NCI-H1417 treated with DMSO at 0.1 percent for 48 hours (cell line): ENCODE measurements at places on chromosomes 1 and 21.
A peak's percentile ranks its signal among the peaks of the same experiment; 100 is the strongest.

- no peak for DNase-seq
These were observed 160.5 kb downstream of the FOXD2 start for GRCh38 chr1:47598357-47598756.

DNA sequence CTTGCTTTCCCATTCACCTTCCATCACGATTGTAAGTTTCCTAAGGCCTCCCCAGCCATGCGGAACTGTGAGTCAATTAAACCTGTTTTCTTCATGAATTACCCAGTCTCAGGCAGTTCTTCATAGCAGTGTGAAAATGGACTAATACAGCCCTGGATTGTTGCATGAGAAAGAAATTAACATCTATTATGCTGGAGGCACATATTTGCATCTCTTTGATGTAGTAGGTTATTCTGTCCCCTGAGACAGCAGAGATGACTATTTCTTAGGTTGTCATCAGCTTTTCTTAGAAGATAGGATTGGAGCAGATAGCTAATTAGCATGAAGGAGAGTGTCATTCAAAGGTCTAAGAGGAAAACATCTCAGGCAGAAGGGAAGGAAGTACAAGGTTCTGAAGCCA is 166.2 kb downstream of the OMA1 start:
- DNase-seq, result no peak

GRCh38 chr1:184482136-184482535 is 95.3 kb downstream of the C1orf21 start:
- DNase-seq, result no peak

GRCh38 chr1:246184503-246184902 is 322.6 kb downstream of the SMYD3 start:
- DNase-seq, result no peak

DNA sequence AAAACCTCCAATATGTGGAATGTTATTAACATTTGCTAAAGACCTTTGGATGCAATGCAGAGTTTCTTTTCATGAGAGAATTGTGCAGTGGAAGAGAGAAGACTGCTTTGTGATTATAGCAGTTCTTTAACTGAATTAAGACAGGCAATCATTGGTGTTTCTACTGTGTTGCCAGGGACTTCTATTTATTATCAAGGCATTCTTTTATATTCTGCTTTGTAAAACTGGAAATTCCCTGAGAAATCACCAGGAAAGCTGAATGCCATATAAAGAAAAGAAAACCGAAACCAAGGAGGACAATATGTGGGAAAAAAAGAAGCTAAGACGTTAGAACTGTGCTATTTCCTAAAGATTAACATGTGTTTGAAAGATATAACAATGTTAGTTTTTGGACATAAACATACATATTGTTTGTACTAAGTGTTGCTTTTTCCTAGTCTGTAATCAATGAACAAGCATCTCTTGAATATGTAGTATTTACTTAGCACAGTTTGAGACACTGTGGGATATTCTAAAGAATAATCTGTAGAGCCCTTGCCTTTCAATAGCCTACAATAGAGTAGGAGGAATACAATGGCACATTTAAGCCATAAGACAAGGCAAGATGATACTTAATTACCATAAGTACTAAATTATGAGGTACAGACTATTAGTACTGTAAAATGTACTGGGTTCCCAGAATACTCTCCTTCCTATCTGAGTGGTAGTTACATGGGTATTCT is 47.1 kb downstream of the EXTL2 start:
- peak; percentile 20 for DNase-seq

DNA sequence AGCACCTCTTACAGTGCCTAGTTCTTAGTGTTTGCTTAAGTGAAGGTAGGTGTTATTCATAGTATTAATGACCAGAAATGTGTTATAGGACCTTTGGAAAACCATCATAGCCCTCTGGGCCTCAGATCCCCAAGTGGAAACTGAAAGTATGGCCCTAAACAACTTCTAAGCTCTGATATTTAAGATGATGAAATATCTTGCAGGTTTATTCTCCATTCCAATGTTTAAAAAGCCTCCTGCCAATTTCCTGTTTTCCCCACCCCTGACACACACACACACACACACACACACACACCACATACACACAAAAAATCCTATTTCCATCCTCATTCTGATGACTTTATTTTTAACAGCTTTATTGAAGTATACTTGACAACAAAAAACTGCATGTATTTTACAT is 108.2 kb downstream of the DIRAS3 start:
- DNase-seq, result no peak

- no peak for DNase-seq
These were observed 3.3 kb upstream of the CASZ1 start for GRCh38 chr1:10799726-10800125.

DNA sequence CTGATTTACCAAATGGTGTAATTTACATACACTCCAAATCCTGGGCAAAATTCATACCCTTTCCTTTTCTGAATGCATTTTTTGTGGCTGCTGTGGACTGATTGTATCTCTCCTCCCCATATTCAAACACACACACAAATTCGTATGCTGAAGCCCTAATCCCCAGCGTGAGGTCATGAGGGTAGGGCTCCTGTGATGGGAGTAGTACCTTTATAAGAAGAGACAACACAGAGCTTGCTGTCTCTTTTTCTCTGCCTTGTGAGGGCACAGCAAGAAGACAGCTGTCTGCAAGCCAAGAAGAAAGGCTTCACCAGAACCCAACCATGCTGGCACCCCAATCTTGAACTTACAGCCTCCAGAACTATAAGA is 24.4 kb downstream of the DUSP10 start:
- no peak for DNase-seq
